ENCODE measurements at places on chromosomes 6 and 20.

- DNase-seq: no peak
These were observed 14.4 kb downstream of the KCNQ5 start for GRCh38 chr6:72636215-72636614.

DNA sequence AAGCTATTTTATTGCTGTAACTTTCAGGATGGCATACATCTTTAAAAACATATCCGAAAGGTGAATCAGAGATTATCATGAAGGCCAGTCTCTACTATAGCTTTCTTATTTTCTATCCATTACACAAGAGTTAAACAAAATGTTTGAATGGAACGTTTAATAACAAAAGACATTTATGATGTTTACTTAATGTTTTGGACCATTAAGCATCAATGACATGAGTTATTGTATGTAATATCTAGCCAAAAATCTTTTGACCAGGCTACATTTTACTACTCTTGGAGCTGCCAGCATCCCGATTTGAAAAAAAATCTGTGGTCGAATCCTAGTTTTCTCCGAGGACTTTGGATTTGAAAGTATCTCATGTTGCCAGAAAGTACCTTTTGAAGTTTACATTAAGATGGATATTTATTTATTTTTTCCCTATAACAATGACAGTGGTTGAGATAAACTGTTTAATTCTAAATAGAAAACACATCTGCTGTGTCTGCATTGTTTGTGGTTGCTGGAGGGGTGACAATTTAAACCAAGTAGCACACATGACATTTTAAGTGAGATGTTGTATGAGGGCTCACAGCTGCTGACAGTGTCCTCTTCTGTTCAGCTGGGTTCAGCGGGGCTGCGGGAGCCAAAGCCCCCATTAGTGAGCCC, 293.7 kb upstream of the TCF21 start:
- DNase-seq: no peak

GRCh38 chr6:17719323-17720041, 12.8 kb upstream of the NUP153 start:
- DNase-seq: no peak

- DNase-seq: no peak
These were observed 504.0 kb upstream of the PTCHD4 start for GRCh38 chr6:48615041-48615440.

All from activated CD4-positive, alpha-beta T cell treated with anti-CD3 and anti-CD28 coated beads, Interleukin-2, amount 50 U/mL, for 48 hours (primary cell).